ENCODE measurements at places on chromosomes 6 and 20. TPM values are rescaled to one million over a fixed set of nuclear protein-coding genes. Genes with fewer than 3 reads are reported as not detected.
A peak's percentile ranks its signal among the peaks of the same experiment; 100 is the strongest.

RFX6 gene
- total RNA-seq: not detected

SRMS gene
- total RNA-seq: not detected

MAN1A1 gene
- total RNA-seq: 1.3 TPM

GNAS gene
- 1,015 TPM for total RNA-seq

DNA sequence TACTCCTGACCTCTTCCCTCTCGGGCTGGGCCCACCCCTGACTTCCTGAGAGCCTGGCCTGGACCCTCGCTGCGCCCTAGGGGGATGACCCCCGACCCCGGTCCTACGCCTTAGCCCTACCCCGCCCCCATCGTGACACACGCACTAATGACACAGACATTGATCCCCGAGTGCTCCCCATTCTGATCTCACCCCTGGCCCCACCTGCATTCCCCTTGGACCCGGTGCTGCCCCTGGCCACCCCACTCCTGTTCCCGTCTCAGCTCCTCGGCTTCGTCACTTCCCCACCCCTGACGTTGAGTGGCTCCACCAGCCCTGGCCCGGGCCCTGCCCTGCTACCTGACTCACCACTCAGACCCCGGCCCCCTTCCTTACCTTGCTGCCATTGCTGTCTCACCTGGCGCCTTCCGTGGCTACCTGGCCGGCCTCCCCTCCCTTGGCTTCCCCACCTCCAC is 12.1 kb downstream of the RBCK1 start:
- DNase-seq: no peak
- H3K27me3 ChIP-seq: no peaks in the 10 kb centered on the region
- peaks cover 54% of the 10 kb centered on the region for H3K36me3 ChIP-seq
- H3K4me1 ChIP-seq: no peaks in the 10 kb centered on the region
- H3K27ac ChIP-seq: no peak overlapping the region
- H3K4me3 ChIP-seq: no peak overlapping the region

- no peaks in the 10 kb centered on the region for H3K4me1 ChIP-seq
- no peak for DNase-seq
- no peak overlapping the region for H3K4me3 ChIP-seq
- H3K27me3 ChIP-seq: no peaks in the 10 kb centered on the region
- H3K27ac ChIP-seq: no peak overlapping the region
These were observed 39.1 kb downstream of the PGM3 start for GRCh38 chr6:83153883-83154521.

GRCh38 chr20:31916708-31917107 is 35.1 kb downstream of the PDRG1 start:
- no peak overlapping the region for H3K27ac ChIP-seq
- no peaks in the 10 kb centered on the region for H3K36me3 ChIP-seq
- DNase-seq: no peak
- no peak overlapping the region for H3K4me3 ChIP-seq
- no peaks in the 10 kb centered on the region for H3K4me1 ChIP-seq
- H3K27me3 ChIP-seq: no peaks in the 10 kb centered on the region

GRCh38 chr6:29590218-29590808 is 5.4 kb downstream of the OR2H2 start:
- no peaks in the 10 kb centered on the region for H3K36me3 ChIP-seq
- no peak overlapping the region for H3K4me3 ChIP-seq
- no peak overlapping the region for H3K27ac ChIP-seq
- H3K27me3 ChIP-seq: peaks cover 10% of the 10 kb centered on the region

- H3K27ac ChIP-seq: no peak overlapping the region
- H3K27me3 ChIP-seq: no peaks in the 10 kb centered on the region
These were observed 78.5 kb upstream of the ZFP64 start for GRCh38 chr20:52270001-52270606.

GRCh38 chr6:170187669-170188566 is 103.0 kb downstream of the DLL1 start:
- no peaks in the 10 kb centered on the region for H3K27me3 ChIP-seq
- H3K4me3 ChIP-seq: no peak overlapping the region
- no peaks in the 10 kb centered on the region for H3K36me3 ChIP-seq
- peak; percentile 35 for DNase-seq
- H3K4me1 ChIP-seq: no peaks in the 10 kb centered on the region

GRCh38 chr20:61502433-61502832 is 250.4 kb downstream of the CDH4 start:
- no peak overlapping the region for H3K4me3 ChIP-seq
- H3K27ac ChIP-seq: no peak overlapping the region
- H3K36me3 ChIP-seq: no peaks in the 10 kb centered on the region
- DNase-seq: no peak
- peaks cover 19% of the 10 kb centered on the region for H3K27me3 ChIP-seq

- H3K27me3 ChIP-seq: no peaks in the 10 kb centered on the region
- no peak for DNase-seq
- H3K4me1 ChIP-seq: no peaks in the 10 kb centered on the region
- H3K27ac ChIP-seq: no peak overlapping the region
These were observed 99.6 kb downstream of the ISM1 start for GRCh38 chr20:13320702-13321101.

Measured in SJSA1 (cell line).